ENCODE measurements at places on chromosomes 6 and 20.

DNA sequence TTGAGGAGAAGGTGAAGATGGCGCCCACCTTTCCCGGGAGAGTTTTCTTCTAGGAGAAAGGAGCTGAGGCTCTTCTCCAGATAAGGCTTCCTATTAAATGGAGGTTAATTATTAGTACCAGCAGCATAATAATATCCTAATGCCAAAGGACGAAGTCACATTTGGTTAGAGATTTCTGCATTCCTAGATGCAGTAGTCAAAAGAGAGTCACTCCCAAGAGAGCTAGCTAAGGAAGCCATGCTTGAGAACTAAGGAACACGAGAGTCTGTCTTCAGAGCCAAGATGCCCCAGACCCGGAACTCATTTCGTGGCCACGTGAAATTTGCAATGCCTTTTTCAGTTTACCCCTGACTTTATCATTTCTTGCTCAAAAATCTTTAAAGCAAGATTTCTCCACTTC is 132.7 kb downstream of the TSHZ2 start:
- DNase-seq: no peak

DNA sequence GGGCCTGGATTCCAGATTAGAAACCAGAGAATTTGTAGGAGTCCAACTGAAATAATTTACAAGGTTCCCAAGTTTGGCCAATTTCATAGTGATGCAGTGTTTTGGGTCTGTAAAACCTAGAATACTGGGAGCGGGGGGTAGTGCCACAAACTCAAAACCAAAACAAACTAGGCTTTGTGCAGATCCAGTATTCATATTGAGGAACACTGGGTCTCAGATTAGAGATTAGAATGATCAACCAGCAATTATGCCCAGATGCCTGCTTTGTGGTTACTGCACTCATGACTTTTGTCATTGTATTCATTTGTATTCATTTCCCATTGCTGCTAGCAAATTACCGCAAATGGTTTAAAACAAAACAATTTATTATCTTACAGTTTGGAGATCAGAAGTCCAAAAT is 3.2 kb upstream of the NDUFAF4 start:
- peak; percentile 66 for DNase-seq

- no peak for DNase-seq
These were observed 127.0 kb downstream of the PACRG start for GRCh38 chr6:162854734-162855191.

DNA sequence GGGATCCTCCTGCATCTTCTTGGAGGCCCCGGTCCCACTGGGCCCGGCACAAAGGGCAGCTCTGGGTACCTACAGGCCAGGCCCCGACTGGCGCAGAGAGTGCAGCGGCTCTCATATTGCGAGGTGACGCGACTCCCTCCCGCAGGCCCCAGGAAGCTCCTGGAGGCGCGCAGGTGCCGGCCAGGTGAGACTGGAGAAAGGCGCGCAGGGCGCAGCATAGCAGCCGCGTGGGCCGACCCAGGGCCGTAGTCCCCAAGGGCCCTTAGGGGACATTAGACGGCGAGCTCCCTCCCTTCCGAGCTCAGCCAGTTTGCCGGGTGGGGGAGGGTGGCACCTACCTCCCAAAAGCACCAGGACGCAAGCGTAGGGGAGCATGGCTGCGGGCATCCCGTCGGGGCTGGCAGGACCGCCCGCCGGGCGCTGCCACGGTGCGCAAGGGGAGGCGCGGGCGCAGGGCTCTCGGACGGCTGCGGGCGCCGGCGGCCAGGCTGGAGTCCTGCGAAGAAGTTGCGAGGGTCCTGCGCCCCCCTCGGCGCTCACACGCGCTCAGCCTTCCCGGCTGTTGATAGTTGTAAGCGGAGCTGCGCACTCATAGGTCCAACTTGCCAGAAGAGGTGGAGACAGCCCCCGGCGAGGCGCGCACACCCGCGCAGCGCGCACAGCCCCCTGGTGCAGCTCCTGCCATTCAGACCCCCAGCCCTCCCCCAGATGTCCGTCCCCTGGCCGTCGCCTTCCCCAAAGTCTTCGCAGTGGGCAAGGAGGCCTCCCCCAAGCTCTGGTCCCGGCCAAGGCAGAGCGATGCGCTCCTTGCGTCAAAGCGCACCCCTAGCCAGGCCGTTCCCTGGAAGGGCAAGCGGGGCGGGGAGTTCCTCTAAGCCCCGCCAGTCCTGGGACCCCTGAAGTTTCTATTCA is 622 bp downstream of the APCDD1L start:
- no peak for DNase-seq

DNA sequence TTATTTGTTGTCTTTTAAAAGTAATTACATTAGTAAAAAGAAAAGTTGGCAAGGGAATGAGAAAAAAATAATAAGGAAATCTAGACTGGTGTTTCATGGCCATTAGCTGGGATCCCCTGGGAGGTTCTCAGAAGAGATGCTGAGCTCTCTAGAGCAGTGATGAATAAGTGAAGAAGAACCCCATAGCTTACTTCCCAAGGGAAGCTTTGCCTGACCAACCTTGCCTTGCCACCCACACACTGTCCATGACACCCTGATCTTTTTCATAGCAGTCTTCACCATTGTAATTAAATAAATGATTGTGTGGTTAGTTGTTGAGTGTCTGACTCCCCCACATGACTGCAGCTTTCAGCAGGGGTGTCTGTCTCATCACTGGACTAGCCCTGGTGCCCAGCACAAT is 5.9 kb downstream of the C6orf163 start:
- no peak for DNase-seq

- no peak for DNase-seq
These were observed 122.7 kb upstream of the RNF24 start for GRCh38 chr20:4138056-4138455.

- no peak for DNase-seq
These were observed 32.7 kb downstream of the OPRM1 start for GRCh38 chr6:154071711-154072110.

DNA sequence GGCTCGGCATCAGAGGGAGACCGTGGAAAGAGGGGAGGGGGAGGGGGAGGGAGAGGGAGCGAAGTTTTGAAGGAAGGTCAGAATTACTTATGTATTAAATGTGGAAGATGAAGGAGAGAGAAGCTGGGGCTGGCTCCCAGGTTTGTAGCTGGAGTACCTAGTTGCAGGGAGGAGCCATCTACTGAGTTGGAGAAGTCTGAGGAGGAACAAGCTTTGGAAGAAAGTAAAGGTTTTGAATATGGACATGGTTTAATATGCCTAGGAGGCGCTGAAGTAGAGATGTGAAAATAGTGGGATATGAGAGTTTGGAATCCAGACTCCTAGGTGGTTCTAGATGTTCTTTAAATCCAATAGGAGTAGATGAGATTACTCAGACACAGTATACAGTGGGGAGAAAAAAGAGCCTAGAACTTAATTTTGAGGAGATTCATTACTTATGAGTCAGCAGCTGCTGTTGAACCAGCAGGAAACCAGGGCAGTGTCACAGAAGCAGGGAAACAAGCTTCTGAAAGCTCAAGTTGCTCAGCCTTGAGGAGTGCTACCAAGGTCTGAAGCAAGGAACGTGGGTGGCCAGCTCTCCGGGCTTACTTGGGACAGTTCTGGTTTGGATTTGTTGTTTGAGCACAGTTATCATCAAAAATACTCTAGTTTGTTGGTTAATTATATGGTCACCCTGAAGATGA is 149.3 kb downstream of the UTRN start:
- no peak for DNase-seq

- DNase-seq: no peak
These were observed 24.1 kb upstream of the NFATC2 start for GRCh38 chr20:51566594-51566993.

DNA sequence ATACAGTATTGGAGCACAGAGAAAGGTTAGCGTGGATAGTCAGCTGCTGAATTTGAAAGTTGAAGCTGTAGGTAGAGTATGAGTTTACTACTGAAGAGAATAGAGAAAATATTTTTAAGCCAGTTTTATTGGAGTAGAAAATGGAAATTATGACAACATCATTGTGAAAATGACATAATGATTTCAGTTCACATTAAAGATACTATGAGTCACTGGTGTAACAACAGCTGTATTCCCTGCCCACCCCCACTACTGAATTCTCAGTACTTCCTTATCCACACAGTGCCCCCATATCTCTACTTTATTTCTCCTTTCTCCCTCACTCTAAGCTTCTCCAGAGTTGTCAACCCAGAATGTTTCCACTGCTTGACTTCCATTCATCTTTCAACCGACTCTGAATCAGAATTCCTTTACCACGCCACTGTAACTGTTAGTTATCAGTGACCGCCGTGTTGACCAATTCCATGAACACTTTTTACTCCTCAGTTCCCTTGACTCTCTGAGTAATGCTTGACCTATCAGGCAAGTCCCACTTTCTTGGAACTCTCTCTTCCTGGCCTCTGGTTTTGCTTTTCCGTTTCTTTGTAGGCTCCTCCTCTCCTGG is 139.6 kb downstream of the AIG1 start:
- no peak for DNase-seq

DNA sequence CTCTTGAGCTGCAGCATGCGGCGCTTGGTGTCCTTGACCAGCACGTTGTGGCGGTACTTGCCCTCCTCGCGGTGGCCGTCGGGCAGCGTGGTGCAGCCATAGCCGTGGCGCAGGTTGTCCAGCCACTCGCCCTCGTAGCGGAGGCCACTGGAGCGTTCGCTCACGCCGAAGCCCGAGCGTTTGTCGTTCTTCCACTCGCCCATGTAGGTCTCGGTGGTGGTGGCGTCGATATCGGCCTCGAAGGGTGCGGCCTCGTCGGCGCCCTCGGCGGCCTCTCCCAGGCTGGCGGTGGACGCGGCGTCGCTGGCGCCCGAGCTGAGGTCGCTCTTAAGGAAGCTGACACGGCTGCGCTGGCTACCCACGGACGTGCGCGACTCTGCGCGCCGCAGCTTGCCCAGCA is 27.3 kb downstream of the JPH2 start:
- no peak for DNase-seq

DNA sequence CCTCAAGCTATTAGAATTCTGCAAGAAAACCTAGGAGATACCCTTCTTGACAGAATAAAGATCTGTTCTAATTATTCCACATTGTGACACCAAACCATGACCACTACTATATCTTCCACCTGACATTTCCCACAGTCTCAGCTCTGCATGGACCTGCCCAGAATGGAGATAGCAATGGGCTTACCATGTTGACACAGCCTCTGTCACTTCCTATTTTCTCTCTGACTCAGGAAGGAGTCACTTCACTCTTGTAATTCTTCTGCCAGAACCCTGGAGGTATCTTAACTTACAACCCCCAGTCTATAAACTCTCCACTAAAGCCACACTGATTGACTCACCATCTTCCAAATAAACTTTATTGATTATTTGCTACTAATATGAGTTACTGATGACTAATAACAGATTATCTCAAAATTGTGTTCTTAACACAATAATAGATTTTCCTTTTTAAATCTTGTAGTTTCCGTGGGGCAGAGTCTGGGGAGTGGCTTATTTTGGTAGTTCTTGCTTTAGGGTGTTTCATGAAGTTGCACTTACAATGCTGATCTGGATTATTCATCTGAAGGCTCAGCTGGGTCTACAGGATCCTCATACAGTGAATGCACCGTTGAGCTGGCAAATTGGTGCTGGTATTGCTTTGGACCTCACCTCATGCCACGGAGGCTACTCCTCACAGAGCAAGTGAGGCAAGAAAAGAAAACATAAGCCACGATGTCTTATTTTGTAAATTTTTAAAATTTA is 869.9 kb downstream of the KIF16B start:
- DNase-seq: no peak

DNA sequence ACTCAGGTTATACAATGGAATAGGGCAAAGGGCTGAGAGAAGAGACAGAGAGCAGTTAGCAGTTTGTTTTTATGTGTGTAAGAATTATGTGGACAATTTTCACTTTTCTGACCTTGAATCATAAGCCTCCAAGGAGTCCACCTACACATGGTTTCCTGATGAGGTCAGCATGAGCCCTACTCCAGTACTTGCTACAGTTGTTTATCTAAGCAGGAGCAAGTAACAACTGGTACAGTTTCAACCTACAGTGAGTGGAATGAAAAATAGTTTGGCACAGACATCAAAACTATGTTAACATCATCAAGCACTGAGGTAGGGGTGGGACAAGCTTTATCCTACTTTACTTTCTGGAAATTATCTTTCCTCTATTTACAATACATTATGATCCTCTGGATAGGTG is 426.7 kb upstream of the ID4 start:
- DNase-seq: no peak

GRCh38 chr6:11964729-11965335 is 47.3 kb upstream of the HIVEP1 start:
- no peak for DNase-seq

- DNase-seq: no peak
These were observed 21.9 kb downstream of the SPATA2 start for GRCh38 chr20:49893242-49894072.

- no peak for DNase-seq
These were observed 54.2 kb downstream of the MAP3K5 start for GRCh38 chr6:136737871-136738691.

GRCh38 chr6:113493991-113494390 is 363.2 kb upstream of the MARCKS start:
- DNase-seq: no peak

GRCh38 chr20:57693670-57694329 is 16.0 kb downstream of the PMEPA1 start:
- no peak for DNase-seq

GRCh38 chr20:51014797-51015722 is 7.8 kb downstream of the KCNG1 start:
- peak; percentile 39 for DNase-seq

GRCh38 chr6:34583461-34583860 is 27.3 kb upstream of the SPDEF start:
- DNase-seq: no peak

- peak; percentile 24 for DNase-seq
These were observed 1.2 kb downstream of the TGIF2 start for GRCh38 chr20:36574366-36575135.

- DNase-seq: no peak
These were observed 79.7 kb upstream of the NFATC2 start for GRCh38 chr20:51622004-51622874.

DNA sequence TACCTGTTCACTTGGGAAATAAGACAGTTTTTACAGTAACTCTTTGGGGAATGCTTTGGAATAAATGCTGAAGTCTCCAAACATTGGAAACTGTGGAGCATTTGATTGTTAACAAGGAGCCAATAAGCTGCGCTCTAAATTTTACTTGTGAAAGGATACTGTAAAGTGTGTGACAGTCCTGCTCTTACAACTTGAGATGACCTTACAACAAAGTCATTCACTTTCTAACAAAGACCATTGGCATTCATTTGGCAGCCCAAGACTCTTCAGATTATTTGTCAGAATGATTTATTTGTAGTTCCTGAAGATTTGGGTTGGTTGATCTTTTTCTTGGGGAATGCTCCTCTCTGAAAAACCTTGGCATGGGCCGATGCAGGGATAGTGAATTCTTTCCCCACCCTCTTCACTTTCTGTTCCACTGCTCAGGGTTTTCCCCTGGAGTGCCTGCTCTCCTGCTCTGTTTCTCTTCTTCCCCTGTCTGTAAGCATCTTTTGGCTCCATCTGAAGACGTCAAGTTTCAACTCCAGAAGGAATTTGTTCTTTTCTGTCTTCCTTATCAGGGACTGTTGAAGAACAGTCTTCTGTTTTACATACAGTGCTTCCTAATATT is 116.4 kb downstream of the AKAP7 start:
- DNase-seq: no peak

GRCh38 chr6:168950858-168951214 is 302.8 kb downstream of the THBS2 start:
- DNase-seq: no peak

- DNase-seq: no peak
These were observed 32.8 kb upstream of the PMEPA1 start for GRCh38 chr20:57742507-57743181.

GRCh38 chr6:142773324-142773723 is 171.7 kb downstream of the HIVEP2 start:
- no peak for DNase-seq

- no peak for DNase-seq
These were observed 26.3 kb upstream of the LAMP5 start for GRCh38 chr20:9488063-9488462.
